ENCODE measurements at places on chromosomes 11 and 22.
A peak's percentile ranks its signal among the peaks of the same experiment; 100 is the strongest.

- DNase-seq = no peak
Observed at GRCh38 chr11:12687740-12688139, 13.5 kb downstream of the TEAD1 start.

GRCh38 chr11:127126986-127127385, 126.4 kb upstream of the KIRREL3 start:
- no peak for DNase-seq

DNA sequence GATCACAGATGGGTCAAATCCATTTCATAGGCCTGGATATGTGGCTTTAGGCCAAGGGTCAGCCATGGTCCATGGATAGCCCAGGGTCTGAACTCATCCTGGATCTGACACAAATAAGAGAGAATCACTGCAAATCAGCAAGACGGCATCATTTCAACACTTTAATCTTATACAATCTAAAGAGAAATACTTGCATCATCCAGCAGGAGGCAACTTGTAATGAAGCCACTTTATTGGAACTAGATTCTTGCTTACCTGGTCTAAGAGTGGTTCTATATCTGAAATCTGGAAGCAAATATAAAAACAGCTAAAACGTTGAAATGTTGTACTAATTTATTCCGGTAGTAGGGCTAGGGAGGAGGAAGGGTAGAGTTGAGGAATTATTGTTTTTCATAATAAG, 870.1 kb downstream of the JRKL start:
- no peak for DNase-seq

DNA sequence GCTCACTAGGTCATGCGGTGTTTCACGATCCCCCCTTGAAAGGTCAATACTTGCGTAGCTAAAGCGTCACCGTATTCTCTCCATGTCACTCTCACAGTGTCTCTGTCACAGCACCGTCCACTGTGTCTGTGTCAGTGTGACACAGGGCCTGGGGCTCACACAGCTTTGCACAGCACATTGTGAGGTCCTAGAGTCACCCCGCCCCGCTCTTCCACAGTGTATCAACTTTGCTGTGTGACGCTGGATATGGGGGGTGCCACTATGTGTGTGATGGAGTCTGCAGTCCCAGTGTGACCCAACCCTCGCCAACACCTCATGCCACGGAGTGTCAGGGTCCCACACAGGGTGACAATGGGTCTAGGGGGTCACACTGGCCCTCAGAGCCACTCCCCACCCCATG, 583 bp downstream of the P4HA3 start:
- no peak for DNase-seq

DNA sequence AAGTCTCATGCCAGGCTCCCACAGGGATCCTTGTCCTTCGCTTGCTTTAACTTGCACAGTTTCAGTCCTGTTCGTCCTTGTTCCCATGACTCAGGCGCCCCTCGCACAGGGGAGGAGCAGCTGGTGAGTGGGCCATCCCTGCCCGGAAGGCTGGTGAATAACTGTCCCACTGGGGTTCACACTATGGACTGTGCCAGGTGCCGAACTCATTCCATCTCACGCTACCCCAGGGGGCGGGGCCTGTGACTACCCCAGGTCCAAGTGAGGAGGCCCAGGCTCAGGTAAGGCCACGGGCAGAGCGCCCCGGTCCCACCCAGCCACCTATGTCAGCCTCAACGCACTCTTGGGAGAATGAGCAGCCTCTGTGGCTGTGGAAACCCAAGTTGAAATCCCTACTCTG, 7.2 kb upstream of the CARD10 start:
- DNase-seq = no peak

- peak; percentile 61 for DNase-seq
Observed at GRCh38 chr22:39598017-39598965, 27.7 kb downstream of the CACNA1I start.

DNA sequence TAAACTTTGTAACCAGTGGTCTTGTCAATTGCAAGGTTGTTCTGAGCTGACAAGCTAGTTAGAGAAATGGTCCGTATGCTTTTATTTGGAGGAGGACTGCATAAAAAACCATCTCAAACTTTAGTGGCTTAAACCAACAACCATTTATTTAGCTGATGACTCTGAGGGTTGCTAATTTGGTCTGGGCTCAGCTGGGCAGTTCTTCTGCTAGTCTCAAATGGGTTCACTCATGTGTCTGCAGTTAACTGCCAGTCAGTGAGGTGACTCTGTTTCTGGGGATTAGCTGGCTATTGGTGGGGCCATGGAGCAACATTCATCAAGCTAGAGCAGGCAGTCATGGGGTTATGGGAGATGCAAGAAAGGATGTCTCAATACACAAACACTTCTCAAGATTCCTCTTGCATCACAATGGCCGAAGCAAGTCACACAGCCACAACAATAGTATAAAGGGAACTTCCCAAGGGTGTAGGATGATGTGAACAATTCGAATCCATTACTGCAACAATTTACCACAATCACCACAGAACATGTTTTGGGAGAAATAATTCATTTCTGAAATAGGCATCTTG, 521.9 kb downstream of the INSC start:
- DNase-seq = no peak

DNA sequence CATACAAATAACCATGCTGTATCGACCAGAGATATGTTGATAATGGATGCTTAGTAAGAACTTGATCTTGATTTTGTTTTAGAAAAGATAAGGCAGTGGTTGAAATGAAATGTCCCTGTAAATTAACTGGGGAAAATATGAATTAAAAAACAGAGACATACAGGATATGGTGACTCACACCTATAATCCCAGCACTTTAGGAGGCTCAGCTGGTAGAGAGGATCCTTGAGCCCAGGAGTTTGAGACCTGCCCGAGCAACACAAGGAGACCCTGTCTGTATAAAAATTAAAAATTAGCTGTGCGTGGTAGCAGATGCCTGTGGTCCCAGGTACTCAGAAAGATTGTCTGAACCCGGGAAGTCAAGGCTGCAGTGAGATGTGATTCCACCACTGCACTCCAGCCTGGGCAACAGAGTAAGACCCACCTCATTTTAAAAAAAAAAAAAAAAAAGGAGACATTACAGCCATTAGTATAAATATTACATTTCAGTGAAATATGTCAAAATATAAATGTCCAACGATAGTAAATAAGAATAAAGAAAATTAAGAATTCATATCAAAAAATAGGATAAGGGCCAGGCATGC, 4.6 kb downstream of the PICALM start:
- DNase-seq = no peak

DNA sequence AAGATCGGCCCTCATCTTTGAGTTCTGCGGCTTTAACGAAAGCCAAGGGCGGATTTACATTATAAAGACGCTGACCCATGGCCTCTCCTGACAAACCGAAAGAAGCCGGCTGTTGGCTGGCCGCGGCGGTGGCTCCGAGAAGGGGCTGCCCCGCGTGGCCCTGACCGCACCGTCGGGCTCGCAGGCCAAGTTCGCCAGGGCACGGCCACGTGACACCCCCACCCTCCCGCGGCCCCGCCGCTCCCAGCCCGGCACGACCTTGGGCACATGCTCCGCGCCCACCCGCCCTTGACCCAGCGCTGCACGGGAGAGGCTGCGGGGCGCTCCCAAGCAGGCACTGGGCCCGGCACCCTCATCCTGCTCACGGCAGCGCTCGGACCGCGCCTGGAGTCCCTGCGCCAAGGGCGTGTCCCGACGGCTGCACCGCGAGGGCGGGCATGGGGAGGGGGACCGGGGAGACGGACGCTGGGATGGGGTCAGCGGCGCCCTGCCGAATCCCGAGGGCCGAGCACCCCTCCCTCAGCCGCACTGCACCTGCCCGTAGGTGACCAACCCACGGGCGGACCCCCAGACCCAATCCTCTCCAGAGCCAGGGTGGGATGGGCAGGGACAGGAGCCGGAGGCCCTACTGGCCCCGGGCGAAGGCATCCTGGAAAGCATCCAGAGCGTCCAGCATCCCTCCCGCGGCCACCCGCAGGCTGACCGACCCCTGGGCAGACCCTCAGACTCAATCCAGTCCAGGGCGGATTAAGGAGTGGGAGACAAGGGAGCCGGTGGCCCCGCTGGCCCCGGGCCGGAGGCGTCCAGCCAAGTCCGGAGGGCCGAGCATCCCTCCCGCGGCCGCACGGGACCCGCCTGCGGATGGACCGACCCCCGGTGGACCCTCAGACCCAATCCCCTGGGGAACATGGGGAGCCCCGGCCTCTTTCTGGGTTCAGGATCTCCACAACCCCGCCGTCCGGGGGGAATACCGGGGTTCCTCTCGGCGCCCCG, 759 bp downstream of the CPT1A start:
- DNase-seq = no peak

DNA sequence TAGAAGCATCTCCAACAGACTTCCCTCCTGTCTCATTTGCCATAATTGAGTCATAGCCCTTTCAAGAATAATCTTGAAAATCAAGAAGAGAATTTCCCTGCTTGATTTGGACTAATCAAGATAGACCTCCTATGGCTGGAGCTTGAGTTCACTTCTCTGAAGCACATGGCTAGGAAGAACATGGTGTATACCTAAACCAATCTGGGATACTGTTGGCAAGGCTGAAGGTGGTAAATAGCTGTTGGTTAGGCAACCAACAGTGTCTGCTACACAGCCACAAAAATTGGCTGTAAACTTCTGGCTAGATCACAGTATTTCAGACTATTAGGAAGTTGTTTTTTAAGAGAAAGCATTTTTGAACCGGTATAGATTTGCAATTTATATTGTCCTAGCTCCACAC, 4.9 kb downstream of the CRYAB start:
- DNase-seq = no peak

DNA sequence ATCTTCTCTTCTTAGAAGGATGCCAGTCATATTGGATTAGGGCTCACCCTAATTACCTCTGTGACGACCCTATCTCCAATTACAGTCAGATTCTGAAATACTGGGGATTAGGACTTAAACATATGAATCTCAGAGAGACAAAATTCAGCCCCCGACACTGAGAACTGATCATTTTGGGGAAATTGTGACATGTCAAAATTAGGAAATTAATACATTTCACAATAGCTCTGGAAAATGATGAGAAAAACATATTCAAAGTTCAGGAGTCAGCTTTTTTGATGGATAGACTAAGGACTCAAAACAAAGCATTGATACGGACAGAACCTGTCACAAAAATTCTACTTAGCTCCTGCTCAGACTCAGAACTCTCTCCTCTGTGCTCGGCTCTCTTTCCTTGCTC, 40.8 kb downstream of the COMMD9 start:
- no peak for DNase-seq

DNA sequence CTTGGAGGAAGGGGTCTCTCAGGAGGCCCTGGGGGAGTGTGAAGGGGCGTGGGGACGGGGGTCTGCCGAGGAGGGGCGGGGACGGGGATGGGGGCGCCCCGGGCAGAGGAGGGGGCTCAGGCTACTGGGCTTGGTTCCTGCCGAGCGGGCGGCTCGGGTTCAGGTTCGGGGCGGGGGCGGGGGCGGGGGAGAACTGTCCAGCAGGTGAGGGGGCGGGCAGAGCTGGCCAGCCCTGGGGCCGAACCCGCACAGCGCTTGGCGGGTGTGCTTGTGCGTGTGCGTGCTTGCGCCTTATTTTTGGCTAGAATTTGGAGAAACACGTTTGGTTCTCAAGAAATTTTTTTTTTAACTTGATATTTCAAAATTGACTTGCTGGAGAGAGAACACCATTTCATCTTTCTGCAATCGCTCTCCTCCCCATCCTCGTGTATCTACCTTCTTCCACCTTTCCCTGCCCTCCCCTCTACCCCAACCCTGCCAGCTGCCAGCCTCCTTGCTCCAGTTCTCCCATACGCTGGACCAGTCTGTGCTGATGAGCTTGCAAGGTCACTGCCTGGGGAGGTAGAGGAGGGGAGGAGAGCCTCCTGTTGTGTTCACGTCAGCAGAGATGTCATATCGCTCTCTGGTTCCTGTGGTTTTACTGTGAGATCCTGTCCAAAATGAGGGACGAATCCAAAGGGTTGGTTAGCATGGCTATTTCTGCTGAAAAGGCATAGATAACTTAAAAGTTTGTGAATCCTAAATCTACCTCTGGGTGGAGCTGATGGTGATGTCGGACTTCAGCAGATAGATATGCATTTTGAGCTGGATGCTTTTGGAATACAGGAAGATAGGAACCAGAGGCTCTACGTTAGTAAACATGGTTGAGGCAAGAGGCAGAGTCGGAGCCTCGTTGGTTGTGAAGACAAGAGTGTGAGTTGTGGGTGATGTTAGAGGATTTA, 668 bp downstream of the MADD start:
- peak; percentile 27 for DNase-seq

GRCh38 chr11:107696140-107696539, 15.7 kb downstream of the SLN start:
- DNase-seq = no peak

GRCh38 chr11:26558190-26558589, 13.9 kb downstream of the MUC15 start:
- DNase-seq = no peak

- no peak for DNase-seq
Observed at GRCh38 chr11:10926801-10927211, 69.0 kb upstream of the ZBED5 start.

DNA sequence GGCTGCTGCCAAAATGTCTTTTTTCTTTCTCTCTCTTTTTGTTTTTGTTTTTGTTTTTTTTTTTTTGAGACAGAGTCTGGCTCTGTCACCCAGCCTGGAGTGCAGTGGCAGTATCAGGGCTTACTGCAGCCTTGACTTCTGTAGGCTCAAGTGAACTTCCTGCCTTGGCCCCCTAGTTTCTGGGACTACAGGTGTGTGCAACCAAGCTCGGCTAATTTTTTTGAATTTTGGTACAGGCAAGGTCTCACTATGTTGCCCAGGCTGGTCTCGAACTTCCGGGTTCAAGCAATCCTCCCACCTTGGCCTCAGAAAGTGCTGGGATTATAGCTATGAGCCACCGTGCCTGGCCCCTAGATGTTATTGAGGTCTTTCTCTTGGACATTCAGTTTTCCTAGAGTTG, 2.2 kb upstream of the DDX10 start:
- no peak for DNase-seq

- no peak for DNase-seq
Observed at GRCh38 chr11:64120951-64121569, 44.9 kb downstream of the MACROD1 start.

- peak; percentile 26 for DNase-seq
Observed at GRCh38 chr22:41762980-41763779, 37.3 kb upstream of the CCDC134 start.

DNA sequence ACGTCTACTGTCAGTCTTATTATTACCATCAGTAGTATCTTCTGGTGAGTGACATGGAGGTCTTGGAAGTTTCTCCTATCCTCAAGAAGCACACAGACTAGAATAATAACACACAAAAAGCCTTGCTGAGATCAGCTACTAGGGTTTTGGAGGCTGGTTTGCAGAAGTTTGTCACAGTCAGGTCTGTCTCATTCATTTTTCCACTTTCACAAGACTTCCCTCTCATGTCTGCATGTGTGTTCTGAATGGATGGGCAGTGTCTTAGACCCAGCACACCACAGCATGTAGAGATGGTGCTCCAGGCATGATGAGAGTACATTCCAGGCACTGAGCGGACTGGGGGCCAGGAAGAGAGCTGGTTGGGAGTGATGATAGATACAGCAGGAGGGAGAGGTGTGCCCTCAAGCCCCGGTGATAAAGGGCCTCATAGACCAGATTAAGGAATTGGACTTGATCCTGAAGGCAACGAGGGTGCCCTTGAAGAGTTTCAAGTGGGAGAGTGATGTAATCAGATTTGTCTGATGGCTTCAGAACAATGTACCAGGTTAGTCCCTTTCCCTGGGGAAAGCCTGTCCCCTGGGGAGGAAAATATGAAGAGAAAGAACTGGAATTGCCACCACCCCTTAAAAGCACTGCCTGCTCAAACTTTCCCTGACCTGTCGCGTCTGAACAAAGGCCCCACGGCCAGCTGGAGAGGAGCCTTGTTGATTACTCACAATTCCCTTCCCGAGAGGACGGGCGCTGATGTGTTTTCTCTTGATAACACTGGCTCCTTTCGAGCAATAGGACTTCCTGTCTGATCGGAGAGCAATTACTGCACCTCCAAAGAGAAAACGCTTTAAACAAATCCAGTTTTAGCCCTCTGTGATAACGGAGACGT, 45.1 kb upstream of the LMO2 start:
- no peak for DNase-seq

GRCh38 chr22:25475257-25476022, 89.0 kb upstream of the GRK3 start:
- DNase-seq = no peak
